ENCODE measurements at places on chromosomes 16 and 17. TPM values are rescaled to one million over a fixed set of nuclear protein-coding genes. Genes with fewer than 3 reads are reported as not detected.

KRT24 gene
- total RNA-seq: 0.53 TPM

RASD1 gene
- total RNA-seq: 58.6 TPM

CIBAR2 gene
- not detected for total RNA-seq

HMOX2 gene
- total RNA-seq: 26.3 TPM

GNG13 gene
- total RNA-seq: not detected

HBQ1 gene
- 3.2 TPM for total RNA-seq

GLG1 gene
- total RNA-seq: 145 TPM

CASKIN1 gene
- total RNA-seq: 1.6 TPM

KRT20 gene
- total RNA-seq: not detected

SLC52A1 gene
- not detected for total RNA-seq

NSRP1 gene
- total RNA-seq: 53.4 TPM

CCR7 gene
- total RNA-seq: 1.4 TPM

ADGRG1 gene
- total RNA-seq: 47.4 TPM

WFDC1 gene
- 31.6 TPM for total RNA-seq

COX10 gene
- total RNA-seq: 8.7 TPM

NPIPA7 gene
- total RNA-seq: 17.6 TPM

FOXK2 gene
- total RNA-seq: 59.9 TPM

TMEM100 gene
- total RNA-seq: 13.5 TPM

C17orf113 gene
- total RNA-seq: 2.9 TPM

ASB16 gene
- total RNA-seq: 0.36 TPM

CDK5R1 gene
- 1.3 TPM for total RNA-seq

ATP2A3 gene
- total RNA-seq: 13.8 TPM

C17orf107 gene
- 2.4 TPM for total RNA-seq

KRTAP1-5 gene
- not detected for total RNA-seq

TOP2A gene
- 1.4 TPM for total RNA-seq

ESRP2 gene
- total RNA-seq: 0.36 TPM

PRSS22 gene
- total RNA-seq: 0.36 TPM

DRC3 gene
- total RNA-seq: 5.8 TPM
